ENCODE measurements at places on chromosomes 7 and 10. TPM values are rescaled to one million over a fixed set of nuclear protein-coding genes. Genes with fewer than 3 reads are reported as not detected.

The CUBN gene
- 0.25 TPM for total RNA-seq

The ADK gene
- total RNA-seq: 76.2 TPM

The AOAH gene
- total RNA-seq: 3.3 TPM

The HOXA4 gene
- 0.43 TPM for total RNA-seq

The ZNF138 gene
- total RNA-seq: 1.7 TPM

The ARHGAP22 gene
- total RNA-seq: 0.13 TPM

The IKZF1 gene
- total RNA-seq: 2.8 TPM

The SLC16A9 gene
- 0.73 TPM for total RNA-seq

The ZNF487 gene
- total RNA-seq: 1.8 TPM

The TCERG1L gene
- total RNA-seq: 0.08 TPM

The OPALIN gene
- total RNA-seq: not detected

The SLC12A9 gene
- total RNA-seq: 10.1 TPM

The NOM1 gene
- 7.2 TPM for total RNA-seq

The KCNH2 gene
- 0.28 TPM for total RNA-seq

The PSD gene
- 7.0 TPM for total RNA-seq

The BEND7 gene
- total RNA-seq: 14.9 TPM

The IDI2 gene
- total RNA-seq: not detected

The TSPAN15 gene
- 3.8 TPM for total RNA-seq

The TRIM74 gene
- 0.78 TPM for total RNA-seq

The TYW1B gene
- 1.5 TPM for total RNA-seq

The TRIL gene
- 0.18 TPM for total RNA-seq

The ZNF503 gene
- 7.3 TPM for total RNA-seq

The LRRN3 gene
- total RNA-seq: 0.48 TPM

The AASS gene
- 84.2 TPM for total RNA-seq

The SEC31B gene
- 6.7 TPM for total RNA-seq

The DHX32 gene
- 12.7 TPM for total RNA-seq

The CLDN3 gene
- 28.9 TPM for total RNA-seq

The SFXN3 gene
- total RNA-seq: 5.2 TPM

The FBXL13 gene
- total RNA-seq: 0.18 TPM

The DYNC1I1 gene
- total RNA-seq: 0.15 TPM

The FAM25A gene
- total RNA-seq: not detected

The TMEM236 gene
- total RNA-seq: 0.15 TPM

The ACTL6B gene
- total RNA-seq: not detected

The C10orf53 gene
- not detected for total RNA-seq

The CYP2C19 gene
- 13.0 TPM for total RNA-seq

The ABCB1 gene
- 33.4 TPM for total RNA-seq

The PHF14 gene
- total RNA-seq: 14.7 TPM

The NRCAM gene
- 1.1 TPM for total RNA-seq

The KCTD7 gene
- 3.1 TPM for total RNA-seq

The OLAH gene
- not detected for total RNA-seq

The PPP1R17 gene
- not detected for total RNA-seq
